ENCODE measurements at places on chromosomes 4 and X.
A peak's percentile ranks its signal among the peaks of the same experiment; 100 is the strongest.

- no peak for DNase-seq
These were observed 26.5 kb downstream of the HAND2 start for GRCh38 chr4:173503330-173504180.

GRCh38 chrX:36019125-36019524 lies 99.6 kb downstream of the CFAP47 start:
- DNase-seq: no peak

DNA sequence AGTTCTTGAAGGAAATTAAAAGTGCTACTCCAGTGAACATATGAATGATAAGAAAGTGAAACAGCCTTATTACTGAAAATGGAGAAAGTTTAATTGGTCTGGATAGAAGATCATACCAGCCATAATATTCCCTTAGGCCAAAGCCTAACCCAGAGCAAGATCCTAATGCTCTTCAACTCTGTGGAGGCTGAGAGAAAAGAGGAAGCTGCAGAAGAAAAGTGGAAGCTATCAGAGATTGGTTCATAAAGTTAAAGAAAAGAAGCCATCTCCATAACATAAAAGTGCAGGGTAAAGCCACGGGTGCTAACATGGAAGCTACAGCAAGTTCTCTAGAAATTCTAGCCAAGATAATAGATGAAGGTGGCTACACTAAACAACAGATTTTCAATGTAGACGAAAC lies 85.5 kb upstream of the ATOH1 start:
- no peak for DNase-seq

- no peak for DNase-seq
These were observed 40.7 kb downstream of the TIGD4 start for GRCh38 chr4:152738827-152739226.

DNA sequence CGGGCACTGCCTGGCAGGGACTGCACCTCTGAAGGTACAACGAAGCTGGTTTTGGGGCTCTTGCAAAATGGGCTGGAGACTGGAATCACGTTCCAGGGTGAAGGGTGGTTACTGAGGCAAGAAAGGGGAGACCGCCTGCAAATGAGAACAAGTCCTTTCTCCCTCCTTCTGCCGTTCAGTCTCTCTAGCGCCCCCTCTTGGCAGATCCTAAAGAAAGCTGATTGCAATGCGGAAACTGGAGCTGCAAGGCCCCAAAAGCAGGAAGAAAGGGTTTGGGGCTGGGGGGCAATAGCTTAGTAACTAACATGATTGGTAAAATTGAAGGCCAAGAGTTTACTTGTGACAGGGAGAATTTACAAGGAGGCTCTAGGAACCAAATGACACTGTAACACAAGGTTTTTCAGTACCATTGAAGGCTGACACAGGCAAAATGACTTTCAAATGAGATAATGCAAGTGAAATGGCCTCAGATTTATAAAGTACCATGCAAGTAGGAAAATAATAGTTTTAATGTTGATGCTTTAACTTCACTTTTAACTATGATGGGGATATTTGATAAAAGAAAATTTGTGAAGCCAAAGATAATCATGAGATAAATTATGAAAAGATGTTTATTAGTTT lies 222.7 kb upstream of the HAND2 start:
- DNase-seq: no peak

GRCh38 chrX:48917139-48918001 lies 1.5 kb downstream of the PIM2 start:
- peak; percentile 84 for DNase-seq

GRCh38 chr4:117164338-117164737 lies 79.0 kb upstream of the TRAM1L1 start:
- DNase-seq: no peak

- no peak for DNase-seq
These were observed 77.4 kb downstream of the MBNL3 start for GRCh38 chrX:132411310-132411977.

DNA sequence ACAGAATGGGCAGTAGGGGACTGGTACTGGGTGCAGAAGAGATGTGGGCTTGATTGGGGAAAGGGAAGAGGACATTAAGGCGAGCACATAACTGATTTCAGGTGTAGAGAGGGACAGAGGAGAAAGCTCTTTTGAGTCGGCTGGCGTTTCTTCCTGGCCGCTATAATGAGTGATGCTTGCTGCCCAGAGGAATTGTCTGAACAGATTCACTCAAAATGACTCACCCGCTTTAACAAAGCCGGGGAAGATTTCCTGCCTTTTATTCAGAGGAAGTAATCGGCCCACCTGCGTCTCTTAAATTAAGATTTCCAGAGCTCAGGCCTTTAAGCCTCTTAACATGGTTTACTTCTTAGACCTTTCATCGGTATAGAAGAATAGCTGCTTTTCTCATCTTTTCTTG lies 102.1 kb upstream of the AP1S2 start:
- no peak for DNase-seq

DNA sequence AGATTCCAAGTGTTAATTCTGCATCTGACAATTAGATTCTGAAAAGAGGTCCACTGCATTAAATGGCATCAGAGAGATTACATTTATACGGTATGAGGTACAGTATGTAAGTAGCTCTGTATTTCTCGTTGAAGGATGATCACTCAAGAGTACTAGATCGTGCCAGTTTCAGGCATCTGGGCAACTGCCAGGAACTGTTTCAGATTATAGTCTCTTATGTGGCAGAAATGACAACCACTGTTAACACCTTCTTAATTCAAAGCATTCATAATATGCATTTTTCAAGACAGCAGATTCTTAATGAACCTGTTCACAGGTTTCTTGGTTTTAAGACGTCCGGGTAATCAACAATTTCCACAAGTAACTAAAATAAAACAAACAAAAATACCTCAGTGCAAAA lies 1.6 kb downstream of the ANKRD50 start:
- DNase-seq: no peak

DNA sequence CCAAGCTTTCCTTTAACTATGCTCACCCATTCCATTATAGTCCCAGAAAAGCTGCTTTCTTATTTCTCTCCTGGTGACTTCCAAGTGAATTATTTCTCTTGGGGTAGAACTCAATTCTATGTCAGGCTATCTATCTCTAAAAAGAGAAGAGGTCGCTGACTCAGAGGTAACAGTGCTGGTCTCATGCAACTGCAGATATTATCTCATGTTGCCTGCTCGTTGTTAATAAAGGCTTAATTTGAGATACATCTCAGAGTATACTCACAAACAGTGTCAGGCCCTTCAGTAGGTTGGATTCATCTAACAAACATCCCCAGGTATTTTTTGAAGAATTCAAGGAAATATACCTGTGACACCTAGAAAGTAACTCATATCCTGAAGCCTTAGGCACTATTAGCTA lies 2.7 kb downstream of the TMEM154 start:
- no peak for DNase-seq

GRCh38 chrX:38560776-38561125 lies 591 bp upstream of the TSPAN7 start:
- no peak for DNase-seq

DNA sequence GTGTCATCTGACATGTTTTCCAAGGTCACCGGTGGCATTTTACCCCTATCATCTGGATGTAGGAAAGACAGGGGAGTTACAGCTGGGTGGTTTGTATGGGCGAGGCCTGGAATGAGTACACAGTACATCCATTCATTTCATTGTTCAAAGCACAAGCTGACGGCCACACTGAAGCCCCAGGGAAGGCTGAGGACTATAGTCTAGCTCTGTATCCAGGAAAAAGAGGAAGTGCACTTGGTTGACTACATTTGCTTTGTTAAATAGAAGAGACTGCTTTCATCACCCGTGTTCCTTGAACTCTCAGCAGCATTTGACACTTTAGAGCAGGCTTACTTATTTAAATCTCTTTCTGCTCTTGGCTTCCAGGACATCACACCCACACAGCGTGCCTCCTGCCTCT lies 1041.0 kb upstream of the TENM3 start:
- DNase-seq: no peak

GRCh38 chr4:168717847-168718246 lies 221.0 kb downstream of the PALLD start:
- DNase-seq: no peak

DNA sequence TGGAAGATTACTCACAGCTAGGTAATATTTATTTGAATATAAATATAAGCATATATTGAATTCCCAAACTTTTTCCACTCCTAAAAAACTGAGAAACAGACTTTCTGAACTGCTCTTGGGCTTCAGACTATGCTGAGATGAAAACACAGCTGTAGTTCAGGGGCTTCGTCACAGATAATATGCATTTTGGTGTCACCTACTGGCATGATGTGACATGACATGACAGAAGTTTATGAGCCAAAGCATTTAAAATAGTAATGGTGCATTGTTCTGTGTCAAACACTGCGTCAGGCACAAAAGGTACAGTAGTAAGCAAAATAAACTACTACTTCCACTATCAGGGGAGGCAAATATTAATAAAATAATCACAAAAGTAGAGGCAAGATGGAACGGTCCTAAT lies 171.3 kb downstream of the BTC start:
- no peak for DNase-seq

- no peak for DNase-seq
These were observed 98.2 kb upstream of the NRK start for GRCh38 chrX:105723966-105724735.

DNA sequence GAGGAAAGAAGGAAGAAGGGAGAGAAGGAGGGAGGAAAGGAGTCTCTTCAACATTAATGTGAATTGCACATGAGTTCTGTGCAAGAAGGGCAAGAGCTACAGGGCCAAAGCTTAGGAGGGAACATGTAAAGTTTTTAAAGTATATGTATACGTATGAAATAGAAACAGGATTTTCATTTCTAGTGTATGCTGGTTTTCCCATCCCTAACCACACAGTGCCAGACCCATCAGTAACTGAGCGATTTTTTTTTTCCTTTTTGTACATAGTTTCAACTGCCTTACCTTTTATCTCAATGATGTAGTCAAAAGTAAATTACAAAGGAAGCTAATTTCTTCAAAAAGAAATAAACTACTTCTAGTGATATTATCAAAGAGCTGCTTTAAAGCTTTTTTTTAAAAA lies 157.6 kb downstream of the SH3KBP1 start:
- no peak for DNase-seq

DNA sequence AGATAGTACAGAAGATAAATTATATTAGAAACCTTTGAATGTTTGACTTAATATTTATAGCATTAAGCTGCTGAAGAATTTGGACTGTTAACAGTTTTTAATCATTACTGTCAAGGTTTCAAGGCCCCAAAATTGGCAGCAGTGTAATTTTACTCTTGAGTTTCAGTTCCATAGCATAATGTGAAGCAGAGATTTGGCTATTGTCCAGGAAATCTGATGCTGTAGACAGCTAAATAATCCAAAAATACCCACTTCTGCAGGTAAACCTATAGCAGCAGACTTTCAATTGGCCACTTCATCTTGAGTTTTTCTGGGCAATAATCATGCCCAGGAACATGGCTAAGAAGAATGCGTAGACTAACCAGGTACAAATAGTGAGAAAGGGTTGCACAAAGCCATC lies 85.0 kb downstream of the RCHY1 start:
- no peak for DNase-seq

DNA sequence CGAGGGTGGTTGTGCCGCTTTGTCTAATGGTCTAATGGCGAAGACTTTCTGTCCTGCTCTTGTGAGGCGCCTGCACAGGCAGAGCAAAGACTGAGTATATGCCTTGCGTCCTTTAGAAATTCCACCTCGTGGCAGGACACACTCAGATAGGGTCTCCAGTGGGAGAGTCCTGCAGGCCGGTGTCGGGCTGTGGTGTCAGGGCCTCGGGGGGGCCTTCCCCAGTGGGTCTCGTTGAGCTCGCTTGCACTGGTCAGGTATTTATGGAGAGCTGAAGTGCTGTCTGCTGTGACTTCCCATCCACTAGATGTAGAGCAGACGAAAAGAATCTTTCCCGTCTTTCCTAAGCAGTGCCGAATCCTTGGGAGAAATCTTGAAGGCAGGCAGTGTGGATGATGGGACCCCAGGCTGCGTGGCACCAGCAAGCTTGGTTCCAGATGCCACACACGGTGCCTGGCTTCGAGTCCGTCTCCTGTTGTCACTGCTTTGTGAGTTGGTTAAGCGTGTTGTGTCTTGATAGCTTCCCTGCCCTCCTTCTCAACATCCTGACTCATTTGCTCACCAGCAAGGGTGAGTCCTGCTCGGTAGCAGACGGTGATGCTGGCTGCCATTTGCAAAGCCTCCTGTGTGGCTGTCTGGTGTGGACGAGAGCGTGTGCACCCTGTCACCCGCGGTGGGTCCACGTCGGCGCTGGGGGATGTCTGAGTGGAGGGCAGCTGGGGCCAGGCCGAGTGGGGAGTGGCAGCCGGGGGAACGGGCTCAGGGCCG lies 20.5 kb downstream of the MAEA start:
- no peak for DNase-seq

DNA sequence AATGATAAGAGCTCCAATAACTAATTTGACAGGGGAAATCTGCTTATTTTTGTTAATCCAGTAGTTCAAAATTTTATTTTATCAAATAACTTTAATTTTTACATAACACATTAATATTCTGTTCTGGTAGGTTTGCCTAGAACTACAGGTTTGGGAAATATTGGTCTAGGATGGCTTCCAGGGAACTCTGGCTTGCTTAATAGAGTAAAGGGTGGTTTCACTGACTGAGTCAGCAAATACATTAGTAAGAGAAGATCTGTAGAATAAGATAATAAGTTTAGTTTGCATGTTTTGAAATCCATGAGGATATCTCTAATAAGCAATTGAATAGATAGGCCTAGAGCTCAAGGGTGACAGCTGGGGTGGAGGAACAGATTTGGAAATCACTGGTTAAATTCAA lies 500.7 kb downstream of the ZNF674 start:
- DNase-seq: no peak

DNA sequence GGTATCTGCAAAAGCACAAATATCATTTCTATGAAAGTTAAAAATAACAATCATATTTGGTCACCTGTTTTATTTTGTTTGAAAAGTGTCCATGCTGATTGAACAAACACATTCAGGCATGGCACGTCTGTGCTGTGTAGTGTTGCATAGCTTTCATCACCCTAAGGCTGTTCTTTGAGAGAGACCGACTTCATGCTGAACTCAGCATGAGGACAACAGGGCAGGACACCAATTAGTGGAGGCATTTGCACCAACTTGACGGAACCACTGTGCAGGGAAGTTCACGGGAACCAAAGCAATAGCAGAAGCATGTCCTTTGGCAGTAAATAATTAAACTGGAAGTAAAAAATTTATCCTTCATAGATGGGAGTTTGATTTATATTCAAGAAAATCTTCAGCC lies 158.4 kb upstream of the SLC7A11 start:
- DNase-seq: no peak

GRCh38 chrX:154986826-154987575 lies 35.5 kb downstream of the F8 start:
- no peak for DNase-seq

DNA sequence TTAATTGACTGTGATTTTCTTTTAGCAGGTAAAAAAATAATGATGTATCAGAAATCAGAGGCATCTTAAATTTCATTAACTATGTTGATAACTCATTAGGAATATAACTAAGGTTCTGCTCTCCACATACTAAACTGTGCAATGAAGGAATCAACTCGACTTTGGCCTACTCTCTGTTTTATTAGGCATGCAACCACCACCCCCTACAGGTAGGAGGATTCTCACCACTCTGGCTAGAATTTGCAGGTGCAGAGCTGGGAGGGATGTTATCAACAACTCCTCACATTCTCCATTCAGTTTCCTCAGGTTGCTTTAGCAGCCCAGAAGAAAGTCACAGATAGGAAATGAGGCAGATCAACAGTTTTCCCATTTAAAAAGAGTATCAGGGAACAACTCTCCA lies 160.1 kb downstream of the COX18 start:
- DNase-seq: no peak

Data from effector memory CD4-positive, alpha-beta T cell (primary cell).